ENCODE measurements at places on chromosomes 5 and 9.

DNA sequence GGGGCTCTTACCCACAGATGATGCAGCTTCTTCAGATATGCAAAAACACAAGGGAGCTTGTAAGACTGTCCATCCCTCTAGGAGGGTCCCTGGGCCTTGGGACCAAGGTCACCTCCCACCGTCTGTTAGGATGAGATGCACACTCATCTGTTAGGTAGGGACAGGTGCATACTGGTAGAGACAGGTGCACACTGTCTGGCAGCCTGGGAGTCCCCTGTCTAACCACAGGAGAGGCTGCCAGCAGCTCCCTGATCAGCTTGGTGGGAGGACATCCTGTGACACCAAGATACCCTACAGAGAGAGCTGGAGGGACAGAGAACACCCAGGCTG, 13.2 kb downstream of the TSPAN17 start:
- DNase-seq: no peak

DNA sequence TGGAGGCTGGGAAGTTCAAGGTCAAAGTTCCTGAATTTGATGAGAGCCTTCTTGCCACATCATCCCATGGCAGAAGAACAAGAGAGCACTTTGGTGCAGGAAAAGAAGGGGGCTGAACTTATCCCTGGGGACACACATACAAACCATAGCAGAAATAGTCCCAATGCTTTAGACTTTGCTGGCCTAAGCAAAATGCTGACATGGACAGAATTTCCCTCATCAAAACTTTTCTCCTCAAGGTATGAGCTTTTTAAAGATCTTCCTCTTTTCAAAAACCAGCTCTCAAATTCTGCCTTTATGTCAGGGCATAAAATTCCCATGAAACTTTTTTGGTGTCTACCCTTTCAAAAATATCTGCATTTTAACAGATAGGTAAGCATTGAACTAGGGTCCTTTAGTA, 341.8 kb upstream of the SMARCA2 start:
- DNase-seq: no peak

DNA sequence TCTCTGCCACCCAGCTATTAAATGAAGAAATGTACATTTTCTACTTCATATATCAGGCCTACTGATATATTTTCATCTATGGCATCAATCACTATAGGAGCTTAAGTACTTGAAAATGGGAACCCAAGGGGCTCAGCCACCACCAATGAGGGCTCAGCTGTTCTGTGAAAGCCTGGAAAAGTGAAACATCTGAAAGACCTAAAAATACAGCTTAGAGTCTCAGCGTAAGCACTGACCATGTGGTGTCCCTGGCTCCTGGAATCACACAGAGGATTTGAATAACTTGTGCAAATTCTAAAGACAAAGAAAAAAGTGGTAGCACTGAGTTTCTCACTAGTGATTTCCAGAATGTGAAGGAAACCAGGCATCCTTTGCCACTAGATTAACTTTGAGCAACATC, 64.5 kb downstream of the PTPRD start:
- no peak for DNase-seq

DNA sequence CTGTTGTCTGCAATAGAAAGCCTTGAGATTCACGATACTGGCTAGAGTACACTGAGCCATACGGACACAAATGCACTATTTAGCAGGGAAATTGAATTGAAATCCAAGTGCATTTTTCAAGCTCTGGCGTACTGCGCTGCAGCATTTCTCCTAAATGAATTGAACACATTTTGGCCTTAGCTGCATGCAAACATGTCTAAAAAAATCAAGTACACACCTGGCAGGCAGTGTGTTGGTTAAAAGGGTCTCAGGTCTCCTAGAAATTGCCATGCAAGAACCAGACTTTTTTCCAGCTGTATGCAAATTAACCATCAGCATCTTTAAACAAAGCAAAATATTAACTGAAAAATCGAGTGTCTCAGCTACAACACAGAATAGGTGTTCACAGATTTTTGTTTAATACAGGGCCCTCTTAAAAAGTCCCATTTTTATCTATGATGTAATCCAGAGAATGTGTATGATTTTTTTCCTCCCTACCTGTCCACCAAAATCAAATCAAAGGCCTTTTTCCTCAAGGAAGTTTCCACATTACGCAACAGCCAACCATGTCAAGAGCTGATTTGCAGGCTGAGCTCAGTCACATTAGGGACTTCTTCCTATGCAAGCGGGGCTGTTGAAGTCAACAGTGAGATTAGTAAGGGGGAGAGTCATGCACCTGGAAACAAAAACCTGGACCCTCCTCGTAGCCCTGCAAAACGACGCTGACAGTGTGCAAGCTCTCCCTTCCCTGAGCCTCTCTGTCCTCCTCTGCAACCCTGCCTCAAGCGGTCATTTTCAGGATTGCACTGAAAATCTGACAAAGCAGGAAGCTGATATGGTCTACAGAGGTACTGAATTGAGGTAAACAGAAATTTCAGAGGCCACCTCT, 14.1 kb upstream of the SFXN1 start:
- DNase-seq: peak; percentile 44

DNA sequence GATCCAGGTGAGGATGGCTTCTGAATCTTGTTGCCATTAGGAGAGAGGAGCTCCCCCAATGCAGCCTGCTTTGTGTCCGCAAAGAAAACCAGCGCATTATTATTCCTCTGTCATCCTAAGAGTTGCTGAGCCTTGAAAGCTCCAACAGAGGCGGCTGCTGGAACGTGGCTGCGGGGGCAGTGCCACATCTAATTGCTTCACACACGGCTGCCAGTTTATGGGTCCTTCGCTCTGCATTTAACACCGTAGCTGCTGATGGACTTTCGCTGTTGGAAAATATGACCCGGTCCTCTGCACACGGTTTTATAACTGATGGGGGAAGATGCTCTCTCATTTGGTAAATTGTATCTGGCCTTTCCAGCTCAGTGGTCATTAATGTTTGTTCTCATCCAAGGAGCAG, 38.0 kb downstream of the ZNF622 start:
- DNase-seq: no peak
